ENCODE measurements at places on chromosomes 12 and 14.

DNA sequence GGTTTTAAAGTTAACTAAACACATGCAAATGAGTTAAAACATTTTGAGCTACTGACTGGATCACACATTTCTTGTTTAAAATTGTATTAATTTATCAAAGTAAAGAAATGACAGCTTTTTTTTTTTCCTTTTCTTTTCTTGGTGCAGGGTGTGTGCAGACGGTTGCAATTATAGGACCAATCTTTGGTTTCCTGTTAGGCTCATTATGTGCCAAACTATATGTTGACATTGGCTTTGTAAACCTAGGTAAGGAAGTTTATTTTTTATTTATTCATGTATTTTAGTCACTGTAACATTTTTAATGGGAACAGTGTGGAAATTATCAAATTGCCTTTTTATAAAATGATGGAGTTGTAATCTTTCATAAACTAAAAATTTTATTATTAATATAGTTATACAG is 21.9 kb downstream of the SLCO1C1 start:
- DNase-seq, result no peak

DNA sequence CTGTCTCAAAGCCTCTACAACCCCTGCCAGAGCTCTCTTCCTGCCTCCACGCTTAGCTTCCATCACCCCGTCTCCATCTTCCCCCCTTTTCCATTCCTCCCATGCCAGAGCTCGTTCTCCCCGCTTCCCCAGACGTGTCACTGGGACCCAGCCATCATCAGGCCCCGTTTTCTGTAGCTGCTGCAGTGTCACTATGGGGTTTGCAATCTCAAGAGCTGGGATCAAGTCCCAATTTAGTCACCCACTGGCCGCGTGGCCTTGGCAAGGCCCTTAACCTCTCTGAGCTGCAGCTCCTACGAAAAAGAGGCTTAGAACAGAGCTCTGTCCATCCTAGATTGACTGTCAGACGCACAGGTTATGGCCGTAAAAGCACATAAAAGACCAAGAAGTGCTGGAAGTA is 901 bp upstream of the FAIM2 start:
- DNase-seq, result no peak

DNA sequence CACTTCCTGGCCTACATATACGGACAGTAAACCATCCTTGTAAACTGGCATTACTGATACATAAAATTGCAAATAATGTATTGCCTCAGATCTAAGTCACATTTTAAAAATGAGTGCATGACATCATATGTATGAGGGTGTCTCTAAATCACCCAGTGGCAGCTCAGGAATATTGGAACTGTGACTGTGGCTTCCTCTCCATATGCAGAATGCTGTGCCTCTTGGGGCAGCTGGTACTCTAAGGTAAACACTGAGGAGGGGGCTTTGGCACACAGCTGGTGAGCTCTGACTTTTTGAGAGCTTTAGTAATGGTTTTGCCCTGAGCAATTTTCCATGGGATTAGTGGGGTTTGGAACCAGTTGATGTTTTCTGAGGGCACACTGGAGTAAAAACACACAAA is 263.7 kb downstream of the BMP4 start:
- DNase-seq, result no peak

GRCh38 chr12:12446786-12447185 is 89.9 kb downstream of the BORCS5 start:
- DNase-seq, result no peak

- DNase-seq, result no peak
Observed at GRCh38 chr14:32379447-32379846, 50.3 kb downstream of the AKAP6 start.

DNA sequence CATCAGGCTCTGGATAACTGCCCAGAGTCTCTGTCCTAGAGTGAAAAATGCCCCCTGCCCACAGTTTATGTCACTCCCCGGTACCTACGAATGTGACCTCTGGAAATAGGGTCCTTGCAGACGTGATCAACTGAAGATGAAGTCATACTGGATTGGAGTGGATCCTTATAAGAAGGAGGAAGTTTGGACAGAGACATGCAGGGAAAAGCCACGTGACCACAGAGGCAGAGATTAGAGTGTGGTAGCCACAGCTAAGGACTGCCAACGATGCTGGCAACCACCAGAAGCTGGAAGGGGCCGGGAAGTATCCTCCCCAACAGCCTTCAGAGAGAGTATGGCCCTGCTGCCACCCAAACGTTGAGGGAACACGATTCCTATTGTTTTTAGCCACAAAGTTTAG is 101.2 kb upstream of the NCOR2 start:
- DNase-seq, result no peak

DNA sequence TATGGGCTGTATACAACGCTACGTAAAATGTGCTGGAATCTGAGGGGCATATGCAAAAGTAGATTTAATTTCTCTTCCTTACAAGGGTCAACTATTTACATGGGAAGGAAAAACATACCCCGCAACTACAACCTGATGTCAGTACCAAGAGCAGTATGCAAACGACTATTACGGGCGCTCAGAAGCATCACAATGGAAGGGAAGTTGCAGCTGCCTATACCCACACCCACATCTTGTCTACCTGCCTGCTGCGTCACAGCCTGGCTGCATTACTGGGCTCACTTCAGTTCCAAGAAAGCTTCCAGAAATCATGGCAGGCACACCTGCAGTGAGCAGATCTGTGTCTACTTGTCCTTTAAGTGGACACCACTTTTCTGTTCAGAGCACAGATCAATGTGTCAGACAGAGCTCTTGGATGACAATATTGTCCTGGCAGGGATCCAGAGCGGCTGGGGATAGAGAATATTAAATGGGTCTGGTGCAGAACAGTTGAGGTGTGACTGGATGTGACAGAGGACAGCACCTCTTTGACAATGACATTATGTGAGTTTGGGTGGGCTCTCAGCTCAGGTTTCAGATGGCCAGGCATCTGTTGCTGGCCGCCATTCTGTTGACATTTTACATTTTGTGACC is 41.5 kb upstream of the GNG2 start:
- DNase-seq, result no peak

DNA sequence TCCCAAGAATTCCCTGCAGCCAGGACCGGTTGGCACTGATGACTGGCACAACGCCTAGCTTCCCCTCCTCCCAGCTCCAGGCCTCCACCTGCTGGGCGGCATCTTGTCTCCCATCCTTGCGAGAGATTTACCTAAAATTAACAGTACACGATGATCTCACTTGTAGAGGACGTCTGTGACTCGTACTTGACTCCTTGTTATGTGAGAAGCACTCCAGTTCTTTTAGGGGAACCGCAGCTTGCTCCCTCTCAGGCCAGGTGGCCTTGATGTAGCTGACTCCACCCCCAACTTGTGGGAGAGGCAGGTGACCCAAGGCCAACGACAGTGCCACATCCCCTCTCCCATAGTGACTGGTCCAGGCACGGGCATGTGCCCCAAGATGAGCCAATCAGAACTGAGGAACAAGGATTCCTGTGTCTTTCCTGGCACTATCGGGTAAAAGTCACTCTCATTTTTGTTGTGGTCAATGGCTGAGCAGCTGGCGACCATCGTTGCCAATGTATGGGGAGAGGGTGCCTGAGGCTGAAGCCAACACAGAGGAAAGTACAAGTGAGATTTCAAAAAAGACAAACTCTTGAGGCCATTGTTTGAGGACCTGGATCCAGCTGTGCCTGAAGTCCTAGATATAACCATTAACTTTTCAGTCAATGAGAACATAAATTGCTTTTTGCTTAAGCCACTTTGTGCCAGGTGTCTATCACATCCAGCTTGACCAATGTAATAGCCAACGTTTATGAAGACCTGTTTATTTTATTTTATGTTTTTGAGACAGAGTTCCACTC is 208.7 kb downstream of the RBM19 start:
- no peak for DNase-seq

- no peak for DNase-seq
Observed at GRCh38 chr12:2294651-2295475, 242.1 kb downstream of the CACNA1C start.

DNA sequence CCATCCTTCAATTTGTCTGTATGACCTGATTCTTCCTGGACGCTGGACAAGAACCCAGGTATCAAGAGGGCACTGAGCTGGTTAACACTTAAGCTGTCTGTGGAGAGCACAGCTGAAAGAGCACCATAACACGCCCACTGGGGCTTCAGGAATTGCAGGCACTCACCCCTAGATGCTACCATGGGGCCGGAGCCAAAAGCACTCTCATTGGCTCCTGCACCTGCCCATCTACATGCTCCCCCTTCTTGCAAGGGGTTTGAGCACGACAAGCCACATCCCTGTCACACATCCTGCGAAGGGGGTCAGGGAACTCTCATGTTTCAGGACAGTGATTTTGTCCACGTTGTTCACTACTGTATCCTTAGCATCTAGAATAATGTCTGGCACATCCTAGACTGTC is 35.1 kb upstream of the TBC1D15 start:
- no peak for DNase-seq

DNA sequence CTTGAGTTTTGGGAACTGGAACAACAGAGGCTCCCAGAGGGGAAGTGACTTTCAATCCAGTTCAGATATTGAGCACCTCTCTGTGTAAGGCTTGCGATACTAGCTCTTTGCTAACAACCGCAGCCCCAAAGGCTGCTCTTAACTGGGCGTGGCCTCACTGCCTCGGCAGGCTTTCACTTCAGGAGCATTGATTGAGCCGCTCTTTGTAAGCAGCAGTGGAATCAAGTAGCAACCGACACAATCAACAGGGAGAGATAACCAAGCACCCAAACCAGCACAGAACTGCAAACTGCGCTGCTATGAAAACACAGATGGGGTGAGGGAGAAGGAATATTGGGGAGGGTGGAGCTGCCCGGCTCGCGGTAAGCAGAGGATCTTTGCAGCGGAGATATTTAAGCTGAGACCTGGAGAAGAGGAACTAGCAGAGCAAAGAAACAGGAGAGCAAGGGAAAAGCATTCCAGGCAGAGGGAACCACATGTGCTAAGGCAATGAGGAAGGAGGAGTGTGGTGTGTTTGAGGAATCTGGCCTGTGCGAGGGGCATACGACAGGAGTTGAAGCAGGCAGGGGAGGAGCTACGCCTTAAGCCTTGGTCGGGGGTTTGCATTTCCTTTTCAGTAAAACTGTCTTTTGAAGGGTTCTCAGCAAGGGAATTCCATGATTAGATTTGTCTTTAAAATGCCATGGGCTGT is 17.3 kb upstream of the YY1 start:
- DNase-seq, result no peak

GRCh38 chr14:55339770-55340169 is 68.5 kb downstream of the FBXO34 start:
- no peak for DNase-seq

GRCh38 chr12:91914701-91915100 is 230.9 kb downstream of the BTG1 start:
- DNase-seq, result no peak

DNA sequence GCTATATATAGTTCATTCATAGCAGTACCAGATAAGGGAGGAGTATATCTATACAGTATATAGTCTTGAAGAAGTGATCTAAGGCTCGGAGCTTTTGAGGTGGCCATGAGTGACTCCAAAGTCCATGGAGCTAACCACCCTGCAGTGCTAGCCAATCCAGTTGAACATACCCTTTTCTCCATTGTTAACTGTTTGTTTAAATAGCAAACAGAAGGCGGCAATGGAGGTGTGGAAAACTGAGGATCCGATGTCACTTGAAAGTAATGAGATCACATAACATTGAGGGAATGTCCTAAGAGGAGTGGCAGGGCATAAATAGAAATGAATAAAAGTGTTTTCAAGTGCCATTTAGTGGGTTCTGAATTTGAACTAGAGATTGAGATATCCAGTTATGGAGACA is 12.4 kb upstream of the SNAPC1 start:
- DNase-seq, result no peak

DNA sequence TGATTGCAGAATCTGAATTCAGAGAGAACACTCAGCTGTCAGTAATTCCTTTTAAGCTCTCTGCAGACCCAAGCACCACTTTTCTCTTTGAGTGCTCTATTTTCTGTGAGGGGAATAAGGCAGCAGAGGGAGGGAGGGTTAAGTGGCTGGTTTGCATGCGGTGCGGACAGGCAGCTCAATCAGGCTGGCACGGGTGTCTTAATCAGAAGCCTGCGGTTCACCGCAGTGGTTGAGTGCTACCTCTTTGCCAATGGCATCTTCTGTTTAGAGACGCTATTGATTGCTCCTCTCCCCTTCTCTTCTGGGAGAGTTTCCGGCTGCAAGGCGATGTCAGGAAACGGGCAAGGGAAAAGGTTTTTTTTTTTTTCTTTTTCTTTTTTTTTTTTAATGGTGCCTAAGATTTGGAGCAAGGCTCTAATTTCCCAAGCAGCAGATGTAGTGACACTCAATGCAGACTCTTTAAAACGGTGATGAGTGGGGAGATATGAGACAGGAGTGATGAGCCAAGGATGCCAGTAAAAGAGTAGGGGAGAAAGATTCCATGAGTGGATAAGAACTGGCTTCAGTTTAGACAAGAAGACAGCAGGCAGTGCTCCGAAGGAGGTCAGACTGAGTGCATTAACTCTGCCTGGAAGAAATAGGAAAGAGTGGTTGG is 533.7 kb upstream of the SEL1L start:
- DNase-seq, result no peak

DNA sequence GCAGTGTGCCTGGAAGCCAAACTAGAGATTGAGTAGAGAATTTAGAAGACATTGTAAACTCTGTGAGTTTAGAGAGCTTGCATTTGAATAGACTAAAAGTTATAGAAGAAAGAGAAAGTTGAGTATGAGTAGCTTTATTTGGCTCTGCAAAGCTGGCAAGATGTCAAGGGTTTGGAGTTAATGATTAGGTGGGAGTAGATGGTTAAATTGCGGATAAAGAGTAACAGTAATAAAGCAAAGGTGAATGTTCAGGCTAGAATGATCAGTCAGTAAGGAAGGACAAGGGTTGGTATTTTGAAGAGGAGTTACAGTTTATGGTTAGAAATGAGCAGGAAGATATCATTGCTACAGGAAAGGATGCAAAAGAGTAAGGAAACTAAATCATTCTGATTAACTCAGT is 5.2 kb downstream of the PPM1A start:
- DNase-seq, result no peak

GRCh38 chr14:35369701-35370191 is 34.8 kb downstream of the NFKBIA start:
- DNase-seq, result no peak

- DNase-seq, result no peak
Observed at GRCh38 chr14:72883961-72884360, 9.9 kb downstream of the DPF3 start.

DNA sequence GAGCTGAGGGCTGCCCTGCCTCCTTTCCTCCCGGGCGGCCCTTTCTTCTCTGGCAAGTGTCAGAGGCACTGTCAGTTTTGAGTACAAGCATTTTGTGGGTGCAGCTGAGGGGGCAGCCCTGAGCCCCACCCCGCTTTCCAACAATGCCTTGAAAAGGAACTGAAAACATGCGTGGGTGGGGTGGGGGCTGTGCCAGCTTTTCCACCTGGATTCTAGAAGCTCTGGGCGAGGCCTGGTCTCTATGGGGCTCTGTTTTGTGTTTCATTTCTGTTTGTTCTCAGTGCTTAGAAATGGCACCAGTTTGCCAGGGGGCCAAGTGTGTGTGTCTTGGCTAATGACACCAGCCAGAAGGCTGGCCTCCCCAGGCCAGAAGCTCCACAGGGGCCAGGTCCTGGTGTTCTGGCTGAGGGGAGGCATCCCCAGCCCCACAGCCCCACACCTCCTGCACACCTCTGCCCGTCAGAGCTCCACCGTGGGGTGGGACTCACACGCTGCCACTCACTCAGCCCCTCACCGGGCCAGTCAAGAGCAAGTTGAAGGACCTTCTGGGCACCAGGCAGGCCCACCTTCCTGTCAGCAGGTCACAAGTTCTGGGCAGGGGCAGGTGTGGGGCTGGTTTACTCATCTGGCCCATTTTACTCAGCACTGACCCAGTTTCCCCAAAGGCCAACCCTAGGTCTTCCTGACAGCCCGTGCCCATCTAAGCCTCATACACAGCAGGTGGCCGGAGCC is 155.1 kb downstream of the CALM1 start:
- no peak for DNase-seq

- no peak for DNase-seq
Observed at GRCh38 chr12:114924946-114925475, 241.0 kb upstream of the TBX3 start.

- DNase-seq, result no peak
Observed at GRCh38 chr12:101696251-101697196, 916 bp upstream of the CHPT1 start.
